ENCODE measurements at places on chromosomes 4 and X.

- no peak for DNase-seq
These were observed 18.0 kb downstream of the DDX3X start for GRCh38 chrX:41351923-41352322.

DNA sequence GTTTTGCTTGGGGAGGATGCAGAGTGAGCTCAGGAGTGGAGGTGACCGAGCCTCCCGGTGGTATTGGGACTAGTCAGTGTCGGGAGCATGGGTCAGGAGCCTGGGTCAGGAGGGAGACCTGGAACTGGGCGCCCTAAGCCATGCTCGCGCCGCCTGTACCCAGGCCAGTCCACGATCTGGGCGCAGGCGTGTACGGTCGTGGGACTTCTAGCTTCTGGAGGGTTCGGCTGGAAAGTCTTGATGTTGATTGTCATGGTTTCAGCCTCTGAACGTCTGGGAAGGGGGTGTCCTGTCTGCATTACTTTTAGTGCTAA lies 244 bp downstream of the EIF2S3 start:
- no peak for DNase-seq

DNA sequence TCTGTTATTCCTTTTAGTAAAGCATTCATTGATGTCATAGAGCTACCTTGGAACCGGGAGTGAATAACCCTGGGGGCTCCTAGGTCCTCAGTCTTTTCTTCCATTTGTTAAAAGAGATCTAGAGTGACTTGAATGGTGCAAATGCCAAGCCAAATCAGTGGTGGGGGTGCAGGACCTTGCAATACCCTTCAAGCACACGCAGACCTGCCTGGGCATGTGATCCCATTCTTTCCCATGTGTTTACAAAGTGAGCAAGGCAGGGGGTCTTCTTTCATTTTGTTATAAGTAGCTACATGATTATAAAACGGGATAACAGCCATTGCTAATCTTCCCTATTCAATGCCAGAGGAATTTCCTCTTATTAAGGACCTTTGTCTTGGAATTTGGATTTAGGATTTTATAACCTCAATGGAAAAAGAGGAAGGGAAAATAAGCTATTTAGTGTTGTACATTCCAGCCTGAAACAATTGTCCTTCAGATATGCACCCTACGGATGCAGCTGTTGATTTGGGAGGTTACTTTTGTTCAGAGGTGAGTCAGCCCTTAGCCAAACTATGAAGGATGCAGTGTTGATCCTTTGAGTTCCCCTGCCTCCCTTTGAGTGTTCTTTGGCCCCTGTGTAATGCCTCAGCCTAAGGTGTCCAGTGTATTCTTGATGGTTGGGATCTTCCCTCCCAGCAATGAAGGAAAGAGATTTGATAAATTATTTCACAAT lies 623.8 kb upstream of the HTR2C start:
- DNase-seq, result no peak

GRCh38 chrX:111470681-111471403 lies 40.6 kb upstream of the SERTM2 start:
- no peak for DNase-seq

- no peak for DNase-seq
These were observed 38.7 kb upstream of the KCTD8 start for GRCh38 chr4:44487341-44487740.

- no peak for DNase-seq
These were observed 98.0 kb downstream of the PAPSS1 start for GRCh38 chr4:107622006-107622405.

- no peak for DNase-seq
These were observed 161.0 kb upstream of the FAM241A start for GRCh38 chr4:111984169-111984819.

DNA sequence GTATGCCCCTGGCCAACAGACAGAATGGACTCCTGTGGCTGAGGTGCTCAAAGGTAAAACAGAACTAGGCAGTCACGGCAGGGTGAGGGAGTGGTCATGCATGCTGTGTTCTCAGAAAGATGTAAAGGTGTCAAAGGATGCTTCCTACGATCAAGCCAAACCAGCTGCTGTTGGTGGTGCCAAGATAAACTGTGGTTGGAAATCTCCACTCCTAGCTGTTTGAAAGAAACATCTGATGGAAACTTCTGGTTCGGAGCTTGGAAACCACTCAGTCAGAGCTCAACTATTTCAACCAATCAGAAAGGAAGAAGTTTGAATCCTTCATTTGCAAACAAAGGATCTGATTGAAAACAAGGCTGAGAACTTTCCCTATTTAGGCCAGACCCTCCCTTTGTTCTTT lies 68.5 kb upstream of the DDX60 start:
- no peak for DNase-seq

DNA sequence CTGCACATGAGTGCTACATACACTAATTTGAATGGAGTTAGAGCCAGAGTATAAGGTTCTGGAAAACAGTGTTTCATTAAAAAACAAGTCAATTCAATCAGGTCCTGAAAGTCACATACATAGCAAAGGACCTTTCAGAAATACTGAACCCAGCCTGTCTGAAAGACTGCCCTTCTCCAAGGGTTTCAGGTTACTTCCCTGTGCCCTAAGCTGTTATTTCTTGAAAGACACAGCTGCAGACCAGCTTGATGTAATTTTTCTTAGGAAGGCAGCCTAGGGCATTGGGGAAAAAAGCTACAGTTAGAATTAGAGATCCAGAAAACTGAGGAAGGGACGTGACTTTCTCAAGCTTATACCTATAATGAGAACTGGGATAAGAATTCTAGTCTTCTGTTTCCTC lies 155.9 kb upstream of the MAOA start:
- no peak for DNase-seq

DNA sequence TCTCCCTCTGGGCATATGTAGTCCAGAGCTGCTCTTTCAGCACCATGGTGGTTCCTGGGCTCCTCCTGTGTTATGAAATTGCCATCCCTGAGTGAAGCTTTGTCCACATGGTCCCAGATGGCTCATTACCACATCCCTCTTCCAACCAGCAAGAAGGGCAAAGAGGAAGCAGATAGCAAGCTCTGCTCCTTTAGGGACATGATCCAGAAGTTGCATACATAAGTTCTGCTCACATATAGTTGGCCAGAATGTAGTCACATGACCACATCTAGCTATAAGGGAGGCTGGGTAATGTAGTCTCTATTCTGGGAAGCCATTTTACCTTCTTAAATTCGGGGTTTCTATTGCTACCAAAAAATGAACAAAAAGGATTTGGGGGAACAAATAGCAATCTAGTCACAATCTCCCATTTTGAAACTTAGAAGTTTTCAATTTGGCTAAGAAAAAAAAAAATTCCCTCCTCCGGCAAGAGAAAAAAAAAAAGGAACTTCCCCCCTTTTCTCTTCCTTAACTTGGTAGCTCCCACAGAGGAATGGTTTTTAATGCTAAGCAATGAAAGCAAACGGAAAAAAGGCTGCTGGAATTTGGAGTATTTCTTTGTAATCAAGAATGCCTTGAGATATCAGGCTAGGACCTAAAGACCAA lies 88.2 kb upstream of the USP9X start:
- no peak for DNase-seq

DNA sequence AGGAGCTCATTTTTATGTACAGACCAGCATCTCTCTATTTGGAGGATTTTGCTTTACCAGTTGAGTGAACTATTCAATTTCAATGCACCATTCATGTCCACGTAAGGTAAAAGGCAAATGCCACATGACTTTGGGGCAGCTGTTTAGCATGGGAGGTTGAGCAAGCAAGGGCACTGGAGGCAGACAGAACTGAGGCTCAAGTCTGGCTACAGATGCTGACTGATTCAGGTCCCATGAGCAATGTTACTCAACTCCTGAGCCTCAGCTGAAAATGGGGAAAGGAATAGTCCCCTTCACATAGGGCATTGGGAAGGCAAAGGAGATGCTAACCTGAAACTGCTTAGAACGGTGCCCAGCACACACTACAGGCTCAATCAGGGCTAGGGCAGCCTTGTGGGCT lies 93.0 kb upstream of the MTM1 start:
- no peak for DNase-seq

DNA sequence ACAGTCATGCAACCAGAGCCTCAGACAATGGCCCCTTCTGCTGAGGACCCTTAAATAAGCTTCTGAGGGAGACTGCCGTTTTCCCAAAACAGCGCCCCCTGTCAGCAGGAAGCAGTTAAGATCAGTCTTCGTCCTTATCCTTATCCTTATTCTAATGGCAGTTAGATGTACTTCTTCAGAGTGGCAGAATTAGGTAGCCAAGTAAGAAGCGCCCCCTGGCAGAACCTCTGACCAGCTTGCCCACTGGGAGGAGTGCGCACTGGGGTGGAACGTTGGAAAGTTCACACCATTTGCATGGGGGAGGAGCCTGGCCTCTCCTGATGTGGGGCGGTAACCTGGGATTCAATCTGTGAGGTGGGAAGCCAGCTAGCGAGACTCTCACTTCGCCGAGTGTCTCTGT lies 133.6 kb upstream of the QRFPR start:
- DNase-seq, result no peak

DNA sequence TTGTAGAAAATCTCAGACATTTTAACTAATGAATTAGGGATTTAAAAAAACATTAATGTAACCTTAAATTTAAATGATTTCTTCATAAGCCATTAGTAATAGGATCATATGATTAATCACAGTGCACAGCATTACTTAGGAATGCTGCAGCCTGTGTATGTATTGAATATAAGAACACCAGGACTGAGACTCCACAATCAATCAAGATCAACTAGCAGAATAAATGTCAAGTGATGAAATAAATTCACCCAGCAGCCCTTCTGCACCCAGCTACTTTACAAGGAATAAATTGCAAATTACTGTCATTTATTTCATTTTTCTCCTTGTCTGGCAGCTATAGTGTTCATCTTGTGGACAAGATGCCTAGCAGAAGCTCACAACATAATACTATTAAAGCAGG lies 46.5 kb downstream of the NEIL3 start:
- DNase-seq, result no peak

DNA sequence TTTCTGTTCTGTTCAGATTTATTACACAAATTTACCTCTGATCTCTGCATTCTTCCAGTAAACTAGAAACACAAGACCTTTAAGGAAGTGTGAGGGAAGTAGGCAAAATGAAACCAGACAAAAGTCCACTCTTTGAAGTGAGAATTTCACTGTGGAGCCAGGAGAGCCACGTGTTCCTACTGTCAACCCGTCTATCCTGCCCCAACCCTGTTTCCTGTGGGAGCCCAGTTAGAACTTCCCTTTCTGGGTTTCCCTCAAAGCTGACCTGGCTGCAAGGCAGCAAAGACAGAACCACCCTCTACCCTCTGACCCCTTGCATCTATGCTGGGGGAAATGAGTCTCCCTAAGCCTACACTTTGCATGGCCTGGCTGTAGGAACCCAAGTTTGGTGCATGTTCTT lies 40.0 kb downstream of the TMEM144 start:
- DNase-seq, result no peak

- DNase-seq, result no peak
These were observed 86.3 kb downstream of the CLCN4 start for GRCh38 chrX:10243106-10243505.

DNA sequence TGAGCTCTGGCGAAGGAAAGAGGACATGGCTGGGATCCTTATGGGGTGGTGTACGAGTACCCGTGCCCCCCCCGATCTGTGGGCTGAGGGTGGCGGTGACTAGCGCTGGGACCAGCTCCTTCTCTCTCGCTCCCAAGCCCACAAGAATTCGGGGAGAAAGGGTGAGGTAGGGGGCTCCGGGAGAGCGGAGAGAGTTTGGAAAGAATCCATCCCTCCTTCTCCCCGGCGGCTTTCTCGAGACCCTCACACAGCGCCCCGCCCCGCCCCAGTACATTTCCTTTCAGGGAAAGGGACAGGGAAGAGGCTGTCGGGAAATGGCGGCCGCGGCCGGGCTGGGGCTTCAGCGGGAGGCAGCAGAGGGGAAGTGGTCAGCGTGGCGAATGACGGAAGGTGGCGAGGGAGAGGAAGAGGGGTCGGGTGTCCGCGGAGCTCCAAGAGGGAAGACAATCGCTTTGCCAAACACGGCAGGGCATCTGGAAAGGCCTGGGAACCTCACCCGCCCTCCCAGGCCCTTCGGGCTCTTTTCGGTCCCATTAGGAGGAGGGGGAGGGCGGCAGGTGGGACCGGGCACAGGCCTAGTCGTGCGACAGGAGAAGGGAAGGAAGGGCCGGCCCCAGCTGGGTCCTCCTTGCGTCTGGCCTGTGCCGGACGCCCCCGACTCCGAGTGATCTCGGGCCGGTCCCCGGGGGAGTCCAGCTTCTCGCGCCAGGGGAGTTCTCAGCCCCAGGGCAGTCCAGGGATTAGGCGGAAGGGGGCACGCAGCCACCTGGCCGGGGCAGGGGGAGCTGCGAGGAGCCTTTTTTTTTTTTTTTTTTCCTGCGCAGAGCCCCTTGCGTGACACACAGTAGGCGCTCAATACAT lies 10.2 kb downstream of the HNRNPH2 start:
- no peak for DNase-seq

All from stimulated activated CD8-positive, alpha-beta memory T cell treated with anti-CD3 and anti-CD28 coated beads, Interleukin-2, amount 100 ng/mL, for 1 hour (primary cell).